ENCODE measurements at places on chromosomes 6 and 20. TPM values are rescaled to one million over a fixed set of nuclear protein-coding genes. Genes with fewer than 3 reads are reported as not detected.

Gene ELOVL4
- 1.6 TPM for total RNA-seq

Gene TMEM217
- total RNA-seq, result 0.80 TPM

Gene LST1
- not detected for total RNA-seq

Gene CFAP206
- 0.17 TPM for total RNA-seq

Gene WFDC12
- not detected for total RNA-seq

Gene ENPP5
- not detected for total RNA-seq

Gene MRPS10
- 42.1 TPM for total RNA-seq

Gene HUS1B
- 0.20 TPM for total RNA-seq

Gene C6orf15
- total RNA-seq, result not detected

Gene SAMD10
- total RNA-seq, result not detected

Gene ESF1
- total RNA-seq, result 23.5 TPM

Gene BCLAF1
- total RNA-seq, result 73.2 TPM

Gene FOXS1
- 0.46 TPM for total RNA-seq

Gene BPIFA1
- not detected for total RNA-seq

Gene OOEP
- not detected for total RNA-seq

Data from A549 treated with RU486 at 1 μM for 4 hours (cell line).